ENCODE measurements at places on chromosomes 2 and 18.

- DNase-seq, result no peak
These were observed 353.4 kb downstream of the TGIF1 start for GRCh38 chr18:3803350-3803749.

- DNase-seq, result peak; percentile 55
These were observed 65.2 kb downstream of the PLCL1 start for GRCh38 chr2:197869501-197870111.

GRCh38 chr2:200618590-200619021 lies 32.8 kb downstream of the AOX1 start:
- no peak for DNase-seq

- DNase-seq, result peak; percentile 79
These were observed 80.9 kb downstream of the NABP1 start for GRCh38 chr2:191758518-191759507.

DNA sequence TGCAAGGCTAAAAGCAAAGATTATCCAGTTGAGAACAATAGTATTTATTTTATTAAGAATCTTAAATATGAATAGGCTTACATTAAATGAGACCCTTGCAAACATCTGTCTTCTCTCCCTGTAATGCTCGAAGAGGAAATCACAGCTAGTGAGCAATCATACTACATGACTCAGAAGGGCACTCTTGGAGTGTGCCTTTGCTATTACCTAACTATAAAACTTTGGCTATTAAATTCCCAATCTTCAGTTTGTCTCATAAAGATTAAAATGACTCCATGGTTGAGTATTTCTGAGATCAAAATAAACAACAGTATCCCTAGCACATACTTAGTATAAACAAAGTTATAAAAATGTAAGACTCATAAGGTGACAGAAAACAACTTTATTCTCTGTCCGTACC lies 296.9 kb downstream of the KCNJ3 start:
- peak; percentile 29 for DNase-seq
